ENCODE measurements at places on chromosomes 3 and 15.
A peak's percentile ranks its signal among the peaks of the same experiment; 100 is the strongest.

DNA sequence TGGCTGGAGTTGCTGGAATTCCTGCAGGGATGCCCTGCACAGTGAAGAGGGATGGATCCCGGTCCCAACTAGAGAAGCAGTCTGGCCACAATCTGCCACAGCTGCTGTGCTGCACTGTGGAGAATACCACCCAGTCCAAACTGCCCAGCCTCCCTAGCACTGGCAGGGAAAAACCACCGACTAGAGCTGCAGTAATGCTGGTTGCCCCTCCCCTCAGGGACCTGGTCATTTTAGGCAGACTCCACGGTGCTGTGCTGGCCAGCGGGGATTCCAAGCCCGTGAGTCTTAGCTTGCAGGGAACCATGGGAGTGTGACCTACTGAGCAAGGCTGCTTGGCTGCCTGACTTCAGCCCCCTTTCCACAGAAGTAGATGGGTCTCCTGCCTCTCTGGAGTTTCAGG is 478.0 kb upstream of the ATP11B start:
- DNase-seq, result no peak

- no peak for DNase-seq
These were observed 353.1 kb upstream of the BCHE start for GRCh38 chr3:166190360-166190759.

GRCh38 chr15:74643665-74644204 is 28.1 kb downstream of the CLK3 start:
- DNase-seq, result no peak

DNA sequence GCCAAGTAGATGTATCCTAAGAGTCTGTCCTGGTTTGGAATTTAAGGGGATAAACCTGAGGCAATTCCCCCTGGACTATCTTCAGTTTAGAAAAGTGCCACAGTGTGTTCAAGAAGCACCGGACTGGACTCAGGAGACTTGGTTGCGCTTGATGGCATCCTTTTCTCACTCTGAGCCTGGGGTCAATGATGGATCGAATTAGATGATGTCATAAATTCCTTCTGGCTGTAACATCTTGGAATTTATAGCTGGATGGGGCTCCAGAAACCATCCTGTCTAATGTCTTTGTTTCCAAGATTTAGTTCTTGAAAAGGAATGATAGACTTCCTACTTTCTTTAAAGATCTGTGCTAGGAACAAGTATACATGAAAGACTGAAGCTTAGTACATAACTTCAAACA is 280.6 kb downstream of the LPP start:
- no peak for DNase-seq

GRCh38 chr3:139718415-139718814 is 40.6 kb upstream of the NMNAT3 start:
- no peak for DNase-seq

- DNase-seq, result no peak
These were observed 55.8 kb downstream of the DNAJB8 start for GRCh38 chr3:128410669-128411573.

DNA sequence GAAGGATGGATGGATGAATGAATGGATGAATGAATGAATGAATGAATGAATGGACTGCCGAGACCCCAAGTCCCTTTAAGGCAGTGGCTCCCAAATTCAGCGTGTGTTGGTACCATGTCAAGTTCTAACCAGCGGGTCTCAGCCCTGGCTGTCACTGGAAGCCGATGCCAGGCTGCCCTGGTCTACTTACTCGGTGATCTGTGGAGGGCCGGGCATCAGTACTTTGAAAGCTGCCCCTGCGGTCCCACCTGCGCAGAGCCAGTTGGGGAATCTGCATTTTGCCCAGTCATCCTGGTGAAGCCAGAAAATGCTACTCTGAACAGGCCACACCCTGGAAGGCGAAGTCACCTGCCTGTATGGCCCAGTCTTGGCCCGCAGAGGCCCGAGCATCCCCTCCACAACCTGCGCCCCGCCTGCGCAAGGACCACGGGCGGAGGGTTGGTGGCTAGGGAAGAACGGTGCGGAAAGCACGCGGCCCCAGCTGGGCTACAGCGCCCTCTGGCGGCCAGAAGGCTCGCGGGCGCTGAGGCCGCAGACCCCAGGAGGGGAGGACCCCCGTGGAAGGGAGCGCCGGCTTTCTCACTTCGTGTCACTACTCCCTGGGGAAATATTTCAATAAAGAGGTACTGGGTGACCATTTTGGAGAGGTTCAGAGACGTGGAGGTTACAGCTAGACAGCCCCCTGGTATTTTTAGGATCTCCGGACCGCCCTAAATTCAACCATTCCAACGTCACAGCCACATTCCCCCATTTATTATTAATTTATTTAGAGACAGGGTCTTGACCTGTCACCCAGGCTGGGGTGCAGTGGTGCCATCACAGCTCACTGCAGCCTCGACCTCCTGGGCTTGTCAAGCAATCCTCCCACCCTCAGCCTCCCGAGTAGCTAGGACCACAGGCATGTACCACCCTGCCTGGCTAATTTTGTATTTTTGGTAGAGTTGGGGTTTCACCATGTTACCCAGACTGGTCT is 34.9 kb downstream of the PRKCD start:
- DNase-seq, result no peak

DNA sequence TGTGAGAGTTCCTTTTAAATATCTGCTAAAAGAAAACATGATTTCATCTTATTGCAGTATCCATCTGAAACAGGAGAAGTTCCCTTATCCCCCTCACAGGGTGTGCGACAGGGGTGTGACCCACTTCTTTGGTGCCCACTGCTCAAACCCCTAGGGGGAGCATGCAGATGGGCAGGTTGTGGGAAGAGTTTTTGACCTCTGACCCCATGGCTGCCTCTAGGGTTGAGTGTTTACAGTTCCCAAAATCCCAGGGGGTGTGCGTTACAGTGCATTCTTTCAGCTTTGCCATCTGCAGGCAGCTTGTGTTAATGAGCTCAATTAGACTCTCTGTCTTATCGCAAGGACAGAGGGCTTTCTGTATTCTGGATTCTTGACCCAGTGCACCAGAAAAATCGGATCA is 443.2 kb upstream of the FRG2C start:
- DNase-seq, result no peak

DNA sequence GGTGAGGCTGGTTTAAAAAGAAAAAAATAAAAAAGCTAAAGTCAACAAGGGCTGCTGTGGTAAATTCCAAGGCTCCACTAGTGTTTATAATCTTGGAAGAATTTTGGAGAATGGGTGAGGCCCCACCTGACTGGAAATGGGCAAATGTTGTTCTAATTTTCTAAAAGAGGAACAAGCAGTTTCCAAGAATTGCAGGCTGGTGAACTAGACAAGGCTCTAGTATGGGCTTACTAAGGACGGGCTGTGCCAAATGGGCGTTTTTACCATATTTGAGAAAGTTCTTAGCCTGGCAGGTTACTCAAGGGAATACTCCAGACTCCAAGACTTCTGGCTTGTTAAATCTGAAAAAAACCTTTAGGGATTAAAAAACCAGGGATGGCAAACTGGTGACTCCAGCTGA is 67.0 kb upstream of the ABHD2 start:
- no peak for DNase-seq

GRCh38 chr3:58556761-58557221 is 19.8 kb upstream of the ACOX2 start:
- DNase-seq, result no peak

DNA sequence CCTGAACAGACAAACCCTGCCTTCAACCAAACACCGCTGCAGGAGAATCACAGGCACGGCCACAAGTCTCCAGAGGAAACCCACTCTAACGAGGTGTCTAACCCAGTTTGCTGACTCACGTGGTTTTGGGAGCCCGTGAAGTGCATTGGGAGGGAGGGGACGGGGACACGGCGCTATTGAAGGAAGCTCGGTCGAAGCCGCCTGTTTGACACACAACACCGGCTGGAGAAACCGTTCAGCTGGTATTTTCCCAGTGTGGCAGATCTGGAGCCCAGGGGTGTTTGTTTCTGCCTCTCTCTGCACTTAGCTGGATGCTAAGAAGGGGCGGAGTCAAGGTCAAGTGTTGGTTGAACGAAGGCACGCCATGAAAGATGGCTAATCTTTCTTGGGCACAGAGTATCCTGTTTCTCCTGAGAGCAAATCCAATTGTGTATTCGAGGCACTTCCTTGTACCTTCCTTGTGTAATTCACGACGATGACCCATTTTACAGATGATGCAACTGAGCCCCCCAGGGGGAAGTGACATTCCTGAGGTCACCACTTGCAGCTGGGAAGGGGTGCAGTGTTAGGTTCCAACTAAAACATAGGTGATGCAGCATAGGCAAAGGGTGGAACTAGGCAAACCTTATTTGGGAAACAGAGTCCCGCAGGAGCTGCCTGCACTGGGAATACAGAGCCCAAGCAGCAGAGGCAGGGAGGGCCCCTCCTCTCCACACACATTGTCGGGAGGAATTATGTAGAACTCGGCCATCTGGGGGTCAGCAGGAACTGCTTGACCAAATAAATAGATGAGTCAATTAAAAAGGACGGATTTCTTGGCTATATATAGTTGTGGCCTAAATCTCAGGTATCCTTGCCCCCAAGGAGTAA is 22.5 kb downstream of the SLC6A6 start:
- no peak for DNase-seq

- no peak for DNase-seq
These were observed 17.9 kb downstream of the RNF13 start for GRCh38 chr3:149830902-149831301.

GRCh38 chr15:53072077-53072476 is 281.9 kb upstream of the ONECUT1 start:
- peak; percentile 77 for DNase-seq

GRCh38 chr15:50107157-50107556 is 11.9 kb downstream of the ATP8B4 start:
- DNase-seq, result no peak

DNA sequence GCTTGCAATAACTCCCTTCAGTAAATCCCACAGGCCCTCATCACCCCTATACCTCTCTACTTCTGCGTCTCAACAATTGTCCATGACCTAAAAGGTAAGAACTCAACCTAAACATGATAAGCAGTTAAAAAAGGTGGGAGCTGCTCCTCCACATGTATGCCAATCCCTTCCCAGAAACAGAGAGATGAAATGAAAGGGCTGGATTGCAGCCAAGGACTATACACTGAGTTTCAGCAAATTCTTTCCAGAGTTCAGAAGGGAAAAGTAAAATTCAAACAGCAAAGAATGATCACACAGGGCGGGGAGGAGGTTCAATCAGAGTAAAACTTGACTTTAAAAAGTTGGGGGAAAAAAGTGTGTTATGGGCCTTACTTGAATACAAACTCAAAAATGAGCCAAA is 27.5 kb downstream of the PLOD2 start:
- DNase-seq, result no peak

GRCh38 chr3:98596541-98597500 is 3.4 kb upstream of the CPOX start:
- no peak for DNase-seq

GRCh38 chr3:174337227-174337626 is 521.9 kb upstream of the NAALADL2 start:
- DNase-seq, result no peak

GRCh38 chr3:117719316-117719926 is 1009.8 kb downstream of the TUSC7 start:
- no peak for DNase-seq

- DNase-seq, result no peak
These were observed 39.7 kb downstream of the ZNF445 start for GRCh38 chr3:44437800-44438199.

DNA sequence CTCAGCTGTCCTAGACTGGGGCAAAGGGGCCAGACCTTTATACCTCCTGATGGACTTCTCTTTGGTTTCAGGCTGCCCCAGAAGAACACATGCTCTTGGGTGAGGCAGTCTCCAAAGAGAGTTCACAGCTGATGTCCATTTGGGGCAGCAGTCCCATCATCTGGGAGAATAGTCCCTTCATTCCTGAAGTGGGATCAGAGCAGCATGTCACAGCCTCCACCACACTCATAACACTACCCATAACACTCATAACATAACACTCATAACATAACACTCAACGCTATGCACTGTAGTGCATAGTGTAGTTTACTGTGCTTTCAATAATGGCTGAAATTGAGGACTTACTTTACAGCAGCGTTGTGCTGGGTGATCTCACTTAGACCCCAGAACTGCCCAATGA is 36.7 kb upstream of the PLCL2 start:
- DNase-seq, result no peak
